ENCODE measurements at places on chromosomes 6 and 20. TPM values are rescaled to one million over a fixed set of nuclear protein-coding genes. Genes with fewer than 3 reads are reported as not detected.

Gene C6orf58
- total RNA-seq: 0.44 TPM

Gene NKX2-2
- not detected for total RNA-seq

Gene OR2B2
- total RNA-seq: not detected

GRCh38 chr6:106648651-106649308 lies 19.4 kb downstream of the QRSL1 start:
- H3K36me3 ChIP-seq: no peaks in the 10 kb centered on the region
- H3K27me3 ChIP-seq: no peaks in the 10 kb centered on the region
- no peaks in the 10 kb centered on the region for H3K4me1 ChIP-seq
- no peak overlapping the region for H3K27ac ChIP-seq

GRCh38 chr6:163337958-163338357 lies 76.6 kb upstream of the QKI start:
- H3K27ac ChIP-seq: no peak overlapping the region
- H3K36me3 ChIP-seq: no peaks in the 10 kb centered on the region
- no peak for DNase-seq
- no peaks in the 10 kb centered on the region for H3K4me1 ChIP-seq
- no peaks in the 10 kb centered on the region for H3K27me3 ChIP-seq

Gene IGF2R
- total RNA-seq: 112 TPM

Gene PLN
- total RNA-seq: 2.9 TPM

GRCh38 chr6:108738684-108739416 lies 109.4 kb upstream of the ARMC2 start:
- no peak overlapping the region for H3K27ac ChIP-seq
- no peaks in the 10 kb centered on the region for H3K36me3 ChIP-seq
- DNase-seq: no peak
- H3K4me3 ChIP-seq: no peak overlapping the region

DNA sequence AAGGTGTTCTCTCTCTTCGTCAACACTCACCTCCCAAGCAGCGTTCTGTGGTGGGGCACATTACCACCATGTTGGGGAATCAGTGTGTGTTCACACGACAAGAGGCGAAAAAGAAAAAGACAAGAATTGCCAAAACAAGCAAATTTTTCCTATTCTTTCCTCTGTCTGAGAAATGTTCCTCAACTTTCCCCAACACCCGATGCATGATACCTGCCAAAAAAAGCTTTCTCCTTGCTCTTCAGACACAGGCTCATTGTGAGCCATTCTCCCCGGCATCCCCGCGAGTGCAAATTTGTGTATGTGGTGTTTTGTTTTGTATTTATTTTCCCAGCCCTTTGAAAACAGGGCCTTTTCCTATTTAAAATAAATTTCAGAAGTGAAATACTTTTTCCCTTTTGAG lies 100.9 kb downstream of the JAG1 start:
- no peaks in the 10 kb centered on the region for H3K27me3 ChIP-seq
- DNase-seq: no peak
- H3K4me3 ChIP-seq: no peak overlapping the region
- no peaks in the 10 kb centered on the region for H3K4me1 ChIP-seq

DNA sequence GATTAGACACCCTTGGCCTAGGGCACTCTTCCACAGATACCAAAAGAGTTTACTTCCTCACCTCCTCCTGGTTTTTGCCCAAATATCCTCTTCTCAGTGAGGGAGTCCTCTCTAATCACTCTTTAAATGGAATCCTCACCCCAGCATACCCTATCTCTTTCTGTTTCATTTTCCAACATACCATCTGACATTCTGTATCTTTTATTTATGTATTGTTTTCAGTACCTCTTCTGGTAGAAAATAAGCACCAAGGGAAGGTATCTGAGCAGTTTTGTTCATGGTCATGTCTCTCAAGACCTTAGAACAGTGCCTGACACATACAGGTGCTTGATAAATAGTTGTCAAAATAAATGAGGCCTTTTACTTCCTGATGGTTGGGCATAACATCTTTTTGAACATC lies 55.1 kb downstream of the KIAA0408 start:
- no peaks in the 10 kb centered on the region for H3K27me3 ChIP-seq
- DNase-seq: no peak
- no peaks in the 10 kb centered on the region for H3K36me3 ChIP-seq
- H3K27ac ChIP-seq: no peak overlapping the region

- no peak overlapping the region for H3K4me3 ChIP-seq
- H3K4me1 ChIP-seq: no peaks in the 10 kb centered on the region
- peak; percentile 71 for DNase-seq
- no peak overlapping the region for H3K27ac ChIP-seq
- no peaks in the 10 kb centered on the region for H3K27me3 ChIP-seq
These were observed 46.0 kb downstream of the SLC35D3 start for GRCh38 chr6:136967876-136968752.

GRCh38 chr20:56956534-56956933 lies 309.9 kb downstream of the BMP7 start:
- H3K4me3 ChIP-seq: no peak overlapping the region
- no peaks in the 10 kb centered on the region for H3K36me3 ChIP-seq
- no peak for DNase-seq
- H3K27ac ChIP-seq: no peak overlapping the region
- H3K27me3 ChIP-seq: peaks cover 15% of the 10 kb centered on the region

Gene GLO1
- 79.3 TPM for total RNA-seq

GRCh38 chr6:11969092-11969491 lies 43.0 kb upstream of the HIVEP1 start:
- no peaks in the 10 kb centered on the region for H3K36me3 ChIP-seq
- H3K4me1 ChIP-seq: no peaks in the 10 kb centered on the region
- H3K27ac ChIP-seq: no peak overlapping the region
- no peak overlapping the region for H3K4me3 ChIP-seq
- DNase-seq: no peak

GRCh38 chr20:50555662-50556061 lies 45.5 kb downstream of the PTPN1 start:
- no peaks in the 10 kb centered on the region for H3K36me3 ChIP-seq
- DNase-seq: no peak
- no peak overlapping the region for H3K27ac ChIP-seq
- H3K4me1 ChIP-seq: no peaks in the 10 kb centered on the region

DNA sequence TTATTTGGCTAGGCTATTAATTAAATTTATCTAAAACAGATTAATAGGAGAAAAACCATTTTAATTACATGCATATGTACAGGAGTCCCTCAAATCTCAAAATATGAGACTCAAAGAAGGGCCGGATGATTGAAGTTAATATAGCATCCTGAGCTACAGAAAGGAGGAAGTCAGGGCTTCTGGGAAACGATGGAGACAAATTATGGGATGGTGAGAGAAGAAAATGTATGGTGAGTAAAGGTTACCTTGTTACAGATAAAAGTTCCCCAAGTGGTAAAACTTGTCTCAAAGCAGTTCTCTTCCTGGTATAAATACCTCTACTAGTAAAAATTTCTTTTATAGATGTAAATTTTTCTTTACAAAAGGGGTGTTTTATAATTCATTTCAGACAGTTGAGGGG lies 15.9 kb upstream of the BTN1A1 start:
- DNase-seq: no peak
- no peak overlapping the region for H3K27ac ChIP-seq
- H3K4me1 ChIP-seq: no peaks in the 10 kb centered on the region
- no peaks in the 10 kb centered on the region for H3K36me3 ChIP-seq
- H3K27me3 ChIP-seq: no peaks in the 10 kb centered on the region

DNA sequence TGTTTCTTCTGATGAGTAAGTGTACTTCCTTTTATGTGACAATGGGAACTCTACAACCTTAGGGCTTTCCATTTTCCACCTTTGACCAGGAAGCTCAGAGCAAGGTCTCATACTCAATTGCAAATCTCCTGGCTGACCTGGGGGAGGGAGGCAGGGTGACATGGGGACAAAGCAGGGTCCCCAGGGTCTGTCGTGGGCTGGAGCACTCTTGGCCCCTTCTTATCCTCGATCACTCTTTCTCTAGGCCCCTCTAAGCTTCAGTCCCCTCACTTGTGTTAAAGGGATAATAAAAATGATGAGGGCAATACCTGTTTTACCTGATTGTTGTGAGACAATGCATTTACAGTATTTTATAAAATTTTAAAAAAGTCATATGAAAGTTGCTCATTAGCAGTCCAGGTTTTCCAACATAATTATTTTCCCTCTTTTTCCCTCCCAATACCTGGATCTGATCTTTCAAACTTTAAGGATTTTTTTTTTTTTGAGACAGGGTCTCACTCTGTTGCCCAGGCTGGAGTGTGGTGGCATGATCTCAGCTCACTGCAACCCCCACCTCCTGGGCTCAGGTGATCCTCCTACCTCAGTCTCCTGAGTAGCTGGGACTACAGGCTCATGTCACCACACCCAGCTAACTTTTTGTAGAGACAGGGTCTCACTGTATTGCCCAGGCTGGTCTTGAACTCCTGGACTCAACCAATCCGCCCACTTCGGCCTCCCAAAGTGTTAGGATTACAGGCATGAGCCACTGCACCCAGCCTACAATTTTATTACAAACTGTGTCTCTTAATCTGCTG lies 8.4 kb upstream of the FAM83C start:
- H3K36me3 ChIP-seq: no peaks in the 10 kb centered on the region
- H3K27ac ChIP-seq: no peak overlapping the region
- H3K4me3 ChIP-seq: no peak overlapping the region
- peaks cover 7% of the 10 kb centered on the region for H3K27me3 ChIP-seq
- DNase-seq: no peak
- no peaks in the 10 kb centered on the region for H3K4me1 ChIP-seq

Gene APCDD1L
- total RNA-seq: 0.73 TPM

Gene LINC00237
- not detected for total RNA-seq

Gene SMAP1
- 27.1 TPM for total RNA-seq

GRCh38 chr6:126143761-126144251 lies 157.5 kb downstream of the TRMT11 start:
- no peaks in the 10 kb centered on the region for H3K27me3 ChIP-seq
- DNase-seq: no peak
- no peaks in the 10 kb centered on the region for H3K4me1 ChIP-seq
- no peaks in the 10 kb centered on the region for H3K36me3 ChIP-seq
- no peak overlapping the region for H3K4me3 ChIP-seq

Gene ZNF292
- total RNA-seq: 35.0 TPM

DNA sequence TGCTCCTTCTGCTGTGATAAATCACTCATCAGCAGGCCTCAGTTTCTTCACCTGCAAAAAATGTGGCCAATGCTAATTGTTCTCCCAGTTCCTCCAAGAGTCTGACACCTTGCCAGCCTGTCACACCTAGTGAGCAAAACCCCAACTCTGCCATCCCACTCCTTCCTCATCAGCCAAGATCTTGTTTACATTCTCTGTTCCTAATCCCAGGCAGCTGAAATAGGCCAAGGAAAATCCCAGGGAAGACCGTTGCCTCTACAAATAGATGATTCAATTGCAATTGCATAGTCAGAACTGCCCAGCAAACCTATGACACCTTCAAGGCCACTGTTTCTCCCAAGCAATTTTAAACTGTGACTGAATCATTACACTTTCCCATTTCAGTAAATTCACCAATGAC lies 78.7 kb downstream of the GMDS start:
- no peak overlapping the region for H3K4me3 ChIP-seq
- H3K36me3 ChIP-seq: no peaks in the 10 kb centered on the region
- no peak overlapping the region for H3K27ac ChIP-seq
- H3K4me1 ChIP-seq: no peaks in the 10 kb centered on the region
- DNase-seq: no peak

DNA sequence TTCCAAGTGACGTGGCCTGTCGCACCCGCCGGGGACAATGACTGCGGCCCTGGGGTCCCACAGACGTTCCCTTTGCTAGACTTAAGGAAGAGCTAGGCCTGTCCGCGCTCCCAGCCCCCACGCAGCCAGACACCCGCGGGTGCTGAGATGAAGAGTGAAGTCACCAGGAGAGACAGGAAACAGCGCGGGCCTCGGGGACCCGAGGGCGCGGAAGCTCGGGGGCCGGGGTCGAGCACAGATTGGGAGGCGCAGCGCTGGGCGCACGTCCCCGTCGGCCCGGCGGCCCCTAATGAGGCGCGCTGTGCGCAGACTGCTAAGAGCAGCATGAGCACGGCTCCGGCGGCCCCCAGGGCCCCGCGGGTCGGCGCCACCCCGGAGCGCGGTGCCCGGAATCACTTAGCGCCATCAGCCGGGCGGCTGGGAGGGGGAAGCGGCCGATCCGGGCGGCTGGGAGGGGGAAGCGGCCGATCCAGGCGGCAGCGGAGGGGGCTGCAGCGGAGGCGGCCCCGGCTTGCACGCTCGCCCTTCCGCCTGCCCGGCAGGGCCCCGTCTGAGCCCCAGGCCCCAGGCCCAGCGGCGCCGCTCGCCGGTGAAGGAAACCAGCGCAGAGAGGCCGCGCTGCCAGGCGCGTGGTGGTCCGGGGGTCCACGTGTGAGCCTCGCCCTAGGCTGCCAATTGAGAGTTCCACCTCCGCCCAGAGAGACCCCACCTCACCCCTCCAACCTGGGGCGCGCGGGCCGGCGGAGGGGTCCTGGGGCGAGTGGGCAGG lies 8.3 kb upstream of the AVP start:
- no peak for DNase-seq

DNA sequence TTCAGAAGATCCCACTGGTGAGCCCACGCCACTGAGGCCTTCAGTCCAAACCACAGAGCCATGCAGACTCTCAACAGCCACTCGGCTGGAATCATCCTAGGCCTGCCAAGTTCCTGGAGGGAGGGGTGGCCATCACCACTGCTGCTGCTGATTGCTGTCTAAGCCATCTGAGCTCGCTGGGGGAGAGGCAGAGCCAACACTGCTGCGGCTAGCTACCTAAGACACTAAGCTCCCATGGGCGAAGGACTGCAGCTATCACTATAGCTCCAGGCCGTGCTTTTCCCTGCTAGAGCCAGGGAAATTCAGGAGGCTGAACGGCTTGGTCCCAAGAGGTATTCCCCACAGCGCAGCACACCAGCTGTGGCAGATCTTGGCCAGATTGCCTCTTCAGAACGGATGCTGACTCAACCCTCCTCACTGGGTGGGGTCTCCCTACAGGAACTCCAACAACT lies 73.6 kb downstream of the TBC1D32 start:
- no peak overlapping the region for H3K4me3 ChIP-seq
- no peaks in the 10 kb centered on the region for H3K36me3 ChIP-seq
- H3K27ac ChIP-seq: no peak overlapping the region
- no peaks in the 10 kb centered on the region for H3K27me3 ChIP-seq
- no peaks in the 10 kb centered on the region for H3K4me1 ChIP-seq
- DNase-seq: no peak

- no peak for DNase-seq
- H3K27me3 ChIP-seq: no peaks in the 10 kb centered on the region
- H3K4me3 ChIP-seq: no peak overlapping the region
- H3K4me1 ChIP-seq: no peaks in the 10 kb centered on the region
These were observed 9.0 kb downstream of the GMEB2 start for GRCh38 chr20:63617876-63618265.

Gene HLA-DRB5
- total RNA-seq: 8.8 TPM

DNA sequence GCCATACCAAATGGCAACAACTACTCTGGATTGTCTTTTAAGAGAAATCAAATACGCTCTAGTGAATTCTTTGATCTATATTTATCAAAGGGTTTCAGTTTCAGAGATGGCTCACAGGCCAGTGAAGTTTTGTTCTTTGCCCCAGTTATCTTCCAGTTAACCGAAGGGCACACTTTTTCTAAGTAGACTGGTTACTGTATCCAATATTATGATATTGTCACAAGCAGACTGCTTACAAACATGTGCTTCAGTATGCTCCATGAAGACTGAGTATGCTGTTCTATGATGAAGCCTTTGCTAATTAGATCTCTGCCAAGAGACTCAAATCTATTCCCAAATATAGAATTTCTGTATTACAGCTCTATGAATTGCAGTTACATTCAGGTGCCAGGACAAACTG lies 181.1 kb downstream of the REV3L start:
- DNase-seq: no peak
- H3K4me1 ChIP-seq: no peaks in the 10 kb centered on the region
- no peaks in the 10 kb centered on the region for H3K27me3 ChIP-seq
- H3K4me3 ChIP-seq: no peak overlapping the region

Data from breast epithelium (tissue), 4 donors.